ENCODE measurements at places on chromosomes 1 and 21. TPM values are rescaled to one million over a fixed set of nuclear protein-coding genes. Genes with fewer than 3 reads are reported as not detected.

- no peaks in the 10 kb centered on the region for H3K27me3 ChIP-seq
- no peak for DNase-seq
- H3K4me3 ChIP-seq: no peak overlapping the region
- H3K36me3 ChIP-seq: no peaks in the 10 kb centered on the region
- H3K27ac ChIP-seq: no peak overlapping the region
- no peaks in the 10 kb centered on the region for H3K4me1 ChIP-seq
Observed at GRCh38 chr1:92721886-92722285, 63.0 kb downstream of the EVI5 start.

GRCh38 chr1:8031176-8031785 lies 5.2 kb upstream of the ERRFI1 start:
- H3K4me1 ChIP-seq: peaks cover 32% of the 10 kb centered on the region
- no peaks in the 10 kb centered on the region for H3K27me3 ChIP-seq
- no peaks in the 10 kb centered on the region for H3K36me3 ChIP-seq
- DNase-seq: no peak
- no peak overlapping the region for H3K4me3 ChIP-seq

DNA sequence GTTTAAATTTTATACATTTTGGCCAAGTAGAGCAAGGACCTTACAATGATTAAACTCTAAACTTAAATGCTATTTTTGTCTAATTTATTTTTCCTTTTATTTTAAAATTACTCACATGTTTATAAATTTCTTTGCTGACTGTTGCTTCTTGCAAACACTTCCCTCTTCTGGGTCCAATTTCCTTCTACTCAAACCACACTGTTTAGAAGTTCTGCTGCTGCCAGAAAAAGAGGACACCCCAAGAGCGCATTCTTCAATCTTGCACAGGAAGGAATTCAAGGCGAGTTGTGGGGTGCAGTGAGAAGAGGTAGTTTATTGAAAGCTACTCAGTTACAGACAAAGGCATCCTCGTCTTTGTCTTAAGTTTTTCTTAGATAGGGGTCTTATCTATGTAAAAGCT lies 88.5 kb upstream of the NEK7 start:
- H3K27me3 ChIP-seq: no peaks in the 10 kb centered on the region
- no peak for DNase-seq
- H3K36me3 ChIP-seq: no peaks in the 10 kb centered on the region
- H3K4me3 ChIP-seq: no peak overlapping the region
- H3K27ac ChIP-seq: no peak overlapping the region

GRCh38 chr1:174209347-174210187 lies 50.2 kb downstream of the RABGAP1L start:
- DNase-seq: no peak
- no peaks in the 10 kb centered on the region for H3K27me3 ChIP-seq
- H3K4me1 ChIP-seq: no peaks in the 10 kb centered on the region
- no peak overlapping the region for H3K4me3 ChIP-seq

DNA sequence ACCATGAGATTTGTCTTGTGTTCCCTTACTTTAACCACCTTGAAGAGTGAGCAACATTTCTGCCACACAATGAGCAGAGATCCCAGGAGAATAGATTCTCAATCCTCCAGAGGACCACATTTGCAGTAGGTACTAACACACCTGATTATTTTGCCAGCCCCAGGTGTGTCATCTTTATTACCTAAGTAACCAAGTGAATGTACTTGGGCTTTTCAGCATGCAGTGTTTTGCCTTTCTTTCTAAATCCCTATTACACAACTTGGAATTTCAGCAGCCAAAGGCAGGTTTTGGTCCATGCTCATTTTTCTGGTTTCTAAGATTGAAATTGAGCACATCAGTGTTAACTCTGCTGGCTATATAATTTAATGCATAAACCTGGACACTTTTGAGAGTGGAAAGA lies 43.2 kb upstream of the ST6GALNAC5 start:
- H3K27ac ChIP-seq: no peak overlapping the region
- H3K4me1 ChIP-seq: no peaks in the 10 kb centered on the region
- H3K27me3 ChIP-seq: no peaks in the 10 kb centered on the region
- H3K4me3 ChIP-seq: no peak overlapping the region
- H3K36me3 ChIP-seq: no peaks in the 10 kb centered on the region

- H3K36me3 ChIP-seq: no peaks in the 10 kb centered on the region
- no peak overlapping the region for H3K27ac ChIP-seq
- H3K4me1 ChIP-seq: peaks cover 17% of the 10 kb centered on the region
- DNase-seq: peak; percentile 67
- H3K27me3 ChIP-seq: peaks cover 28% of the 10 kb centered on the region
Observed at GRCh38 chr21:44350773-44351481, 2.5 kb upstream of the TRPM2 start.

GRCh38 chr1:211648980-211649934 lies 26.2 kb downstream of the NEK2 start:
- H3K36me3 ChIP-seq: no peaks in the 10 kb centered on the region
- H3K27me3 ChIP-seq: no peaks in the 10 kb centered on the region
- H3K27ac ChIP-seq: no peak overlapping the region

DNA sequence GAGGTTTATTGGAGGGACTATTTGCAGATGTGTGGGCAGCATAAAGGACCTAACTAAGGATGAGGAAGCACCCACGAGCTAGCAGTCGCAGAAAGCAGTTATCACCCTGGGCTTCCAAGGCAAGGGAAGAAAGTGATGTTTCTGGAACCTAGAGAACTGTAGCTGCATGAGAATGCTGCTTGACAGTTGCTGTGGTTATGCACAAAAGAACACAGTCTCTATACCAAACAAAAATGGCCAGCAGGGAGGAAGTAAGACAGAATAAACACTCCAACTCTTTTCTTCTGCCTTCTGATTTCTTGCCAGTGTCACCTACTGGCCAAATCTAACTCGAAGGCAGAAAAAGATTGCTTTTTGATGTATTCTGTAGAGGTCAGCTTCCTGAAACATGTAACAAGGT lies 190.2 kb downstream of the RASAL2 start:
- peaks cover 22% of the 10 kb centered on the region for H3K4me1 ChIP-seq
- H3K27me3 ChIP-seq: no peaks in the 10 kb centered on the region
- no peak overlapping the region for H3K4me3 ChIP-seq
- H3K27ac ChIP-seq: peak overlapping the region; percentile 33
- no peaks in the 10 kb centered on the region for H3K36me3 ChIP-seq
- no peak for DNase-seq

DNA sequence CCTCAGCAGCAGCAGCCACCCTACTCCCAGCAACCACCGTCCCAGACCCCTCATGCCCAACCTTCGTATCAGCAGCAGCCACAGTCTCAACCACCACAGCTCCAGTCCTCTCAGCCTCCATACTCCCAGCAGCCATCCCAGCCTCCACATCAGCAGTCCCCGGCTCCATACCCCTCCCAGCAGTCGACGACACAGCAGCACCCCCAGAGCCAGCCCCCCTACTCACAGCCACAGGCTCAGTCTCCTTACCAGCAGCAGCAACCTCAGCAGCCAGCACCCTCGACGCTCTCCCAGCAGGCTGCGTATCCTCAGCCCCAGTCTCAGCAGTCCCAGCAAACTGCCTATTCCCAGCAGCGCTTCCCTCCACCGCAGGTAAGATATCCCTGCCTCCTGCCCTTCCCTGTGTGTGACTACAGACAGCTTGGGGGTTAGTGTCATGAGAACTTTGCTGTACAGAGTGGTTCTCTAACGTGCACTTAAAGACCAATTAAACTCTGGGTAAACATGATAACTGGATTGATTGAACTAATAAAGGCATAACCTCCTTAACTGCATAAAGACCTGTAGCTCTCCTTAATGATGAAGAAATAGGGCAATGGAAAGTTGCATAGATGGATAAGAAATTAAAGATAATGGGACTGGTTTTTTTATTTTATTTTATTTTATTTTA lies 35.6 kb downstream of the ARID1A start:
- no peak for DNase-seq
- H3K4me3 ChIP-seq: no peak overlapping the region
- peaks cover 74% of the 10 kb centered on the region for H3K36me3 ChIP-seq
- H3K27me3 ChIP-seq: no peaks in the 10 kb centered on the region
- H3K27ac ChIP-seq: no peak overlapping the region

DNA sequence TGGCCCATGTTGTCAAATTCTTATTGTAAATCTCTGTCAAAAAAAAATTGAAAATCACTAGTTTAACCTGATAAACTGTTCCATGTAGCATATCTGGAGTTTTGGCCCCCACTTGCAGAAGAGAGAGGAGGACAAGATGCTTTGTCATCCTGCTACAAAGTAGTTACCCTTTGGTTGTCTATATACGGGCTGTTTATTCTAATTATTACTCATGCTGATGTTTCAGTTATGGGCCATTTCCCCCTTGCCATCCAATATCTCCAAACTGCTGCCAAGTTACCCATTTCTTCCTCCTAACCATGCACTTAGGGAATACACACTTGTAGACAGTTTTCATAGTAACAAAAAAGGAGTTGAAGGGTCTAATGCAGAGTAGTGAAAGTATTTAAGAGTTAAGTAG lies 22.6 kb downstream of the STX12 start:
- no peaks in the 10 kb centered on the region for H3K27me3 ChIP-seq
- H3K4me3 ChIP-seq: no peak overlapping the region
- peaks cover 88% of the 10 kb centered on the region for H3K36me3 ChIP-seq
- H3K4me1 ChIP-seq: peaks cover 5% of the 10 kb centered on the region

GRCh38 chr1:90114521-90115141 lies 119.7 kb downstream of the ZNF326 start:
- no peak for DNase-seq
- H3K4me3 ChIP-seq: no peak overlapping the region
- no peaks in the 10 kb centered on the region for H3K4me1 ChIP-seq
- H3K36me3 ChIP-seq: no peaks in the 10 kb centered on the region
- no peaks in the 10 kb centered on the region for H3K27me3 ChIP-seq

DNA sequence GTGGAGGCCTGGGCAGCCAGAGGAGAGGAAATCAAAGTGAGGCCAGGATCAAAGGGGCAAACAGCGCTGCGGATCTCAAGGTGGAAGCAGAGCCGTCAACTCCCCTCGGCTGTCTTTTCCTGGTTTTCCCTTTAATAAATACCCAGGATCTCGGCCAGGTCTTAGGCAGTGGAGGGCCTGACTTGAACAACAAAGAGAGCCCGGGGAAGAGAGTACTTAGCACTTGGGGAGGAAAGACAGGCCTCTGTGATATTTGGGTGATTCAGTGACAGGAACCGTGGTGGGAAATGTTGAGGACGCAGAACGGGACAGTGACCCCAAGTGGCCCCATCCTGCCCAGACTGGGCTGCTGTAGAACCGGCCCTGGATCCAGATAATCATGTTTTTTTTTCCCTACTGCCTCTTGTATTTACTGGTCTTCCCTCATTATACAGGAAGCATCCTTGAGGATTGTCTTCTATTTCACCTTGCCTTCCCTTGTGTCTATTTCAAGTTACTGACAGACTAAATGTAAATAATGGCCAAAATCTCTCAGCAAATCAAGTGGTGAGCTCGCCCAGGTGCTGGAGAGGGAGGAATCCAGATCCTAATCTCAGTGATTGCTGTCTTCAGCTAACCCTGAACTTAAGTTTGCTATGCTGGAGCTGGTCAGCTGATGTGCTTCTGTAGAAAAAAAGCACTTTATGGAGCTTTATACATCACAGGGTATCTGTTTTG lies 2.8 kb upstream of the MIXL1 start:
- no peak overlapping the region for H3K4me3 ChIP-seq
- DNase-seq: no peak
- no peak overlapping the region for H3K27ac ChIP-seq
- H3K4me1 ChIP-seq: peaks cover 7% of the 10 kb centered on the region

- H3K4me1 ChIP-seq: peaks cover 10% of the 10 kb centered on the region
- no peaks in the 10 kb centered on the region for H3K27me3 ChIP-seq
- no peak overlapping the region for H3K4me3 ChIP-seq
- DNase-seq: no peak
- H3K36me3 ChIP-seq: no peaks in the 10 kb centered on the region
- H3K27ac ChIP-seq: no peak overlapping the region
Observed at GRCh38 chr1:109259674-109260557, 10.6 kb downstream of the CELSR2 start.

DNA sequence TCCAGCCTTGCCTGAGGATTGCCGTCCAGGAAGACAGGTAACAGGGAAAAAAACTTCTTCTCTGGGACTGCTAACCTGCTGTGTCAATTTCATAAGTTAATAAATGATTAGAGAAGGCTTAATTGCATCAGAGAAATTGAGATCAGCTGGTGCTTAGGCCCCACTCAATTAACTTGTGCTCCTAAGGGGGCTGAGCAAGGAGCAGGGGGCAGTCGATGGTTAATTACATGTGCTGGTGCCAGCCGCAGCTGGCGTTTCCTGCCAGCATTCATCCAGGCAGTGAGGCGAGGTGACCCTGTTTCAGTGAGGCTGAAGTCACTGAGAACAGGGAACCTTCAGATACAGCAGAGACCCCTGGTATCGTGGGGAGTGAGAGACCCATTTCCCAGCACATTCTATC lies 60.0 kb downstream of the FAM163A start:
- H3K4me3 ChIP-seq: no peak overlapping the region
- H3K4me1 ChIP-seq: no peaks in the 10 kb centered on the region
- H3K27me3 ChIP-seq: no peaks in the 10 kb centered on the region
- no peak overlapping the region for H3K27ac ChIP-seq
- no peak for DNase-seq

Gene ADGRL4
- 31.9 TPM for total RNA-seq

Gene TNFSF4
- 0.72 TPM for total RNA-seq

Gene PPIE
- total RNA-seq: 36.5 TPM

Gene PRAMEF33
- total RNA-seq: not detected
